Osteocyte (in vitro differentiated cells): ENCODE measurements at places on chromosomes 16 and 17. TPM values are rescaled to one million over a fixed set of nuclear protein-coding genes. Genes with fewer than 3 reads are reported as not detected.

Gene STUB1
- 109 and 116 TPM in 2 replicates for total RNA-seq

Gene KIF2B
- not detected in 2 replicates for total RNA-seq

Gene KRTAP2-2
- not detected in 2 replicates for total RNA-seq

Gene MT1E
- total RNA-seq = 37.5 and 43.6 TPM in 2 replicates

Gene CASKIN2
- 28.1 and 32.6 TPM in 2 replicates for total RNA-seq

Gene SLC13A2
- total RNA-seq = not detected in 2 replicates

Gene MNT
- total RNA-seq = 30.4 and 35.6 TPM in 2 replicates

Gene UTS2R
- not detected in 2 replicates for total RNA-seq

Gene TMIGD1
- not detected in 2 replicates for total RNA-seq

Gene NPIPA3
- total RNA-seq = 1.2 TPM in 1 of 2 replicates, not detected in the other

DNA sequence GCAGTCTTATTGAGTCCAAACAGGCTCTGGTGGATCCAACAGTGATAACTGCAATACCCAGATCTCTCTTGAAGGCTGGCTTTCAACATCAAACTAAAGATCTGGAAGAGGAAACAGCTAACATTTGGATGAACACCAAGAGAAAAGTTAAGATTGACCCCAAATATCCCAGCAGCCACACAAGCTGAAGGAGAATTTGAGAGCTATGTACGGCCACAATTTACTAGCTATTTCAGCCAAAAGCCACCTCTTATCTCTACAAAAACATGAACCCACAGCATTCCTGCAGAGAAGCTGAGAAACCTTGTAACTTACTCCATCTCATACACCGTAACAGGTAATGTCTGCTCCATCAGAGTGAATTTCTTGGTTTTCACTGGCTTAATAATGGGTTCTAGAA lies 14.3 kb downstream of the EFTUD2 start:
- no peak for DNase-seq
- no peaks in the 10 kb centered on the region for H3K27me3 ChIP-seq
- H3K4me3 ChIP-seq = no peak overlapping the region
- H3K27ac ChIP-seq = no peak overlapping the region
- no peaks in the 10 kb centered on the region for H3K4me1 ChIP-seq
- H3K36me3 ChIP-seq = peaks cover 34% of the 10 kb centered on the region

GRCh38 chr17:49557312-49558024 lies 18.2 kb upstream of the NXPH3 start:
- H3K36me3 ChIP-seq = no peaks in the 10 kb centered on the region
- no peak overlapping the region for H3K4me3 ChIP-seq
- H3K27me3 ChIP-seq = peaks cover 22% of the 10 kb centered on the region

DNA sequence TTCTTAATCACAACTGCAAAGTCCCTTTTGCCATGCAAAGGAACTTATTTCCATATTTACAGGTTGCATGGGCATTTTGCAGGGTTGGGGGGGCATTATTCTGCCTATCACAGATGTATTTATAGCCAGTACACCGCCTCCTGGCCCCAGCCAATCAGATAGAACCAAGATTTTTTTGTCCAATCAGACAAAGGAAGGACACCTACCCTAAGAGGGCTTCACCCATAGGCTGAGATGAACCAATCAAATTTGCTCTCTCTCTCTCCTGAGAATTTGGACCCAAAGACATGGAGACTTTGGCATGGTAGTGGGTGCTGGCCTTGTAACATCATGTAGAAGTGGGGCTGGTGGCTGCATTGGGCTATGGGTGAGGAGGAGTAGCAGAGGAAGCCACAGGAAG lies 3.9 kb upstream of the KCNG4 start:
- H3K27me3 ChIP-seq = peaks cover 68% of the 10 kb centered on the region
- no peak for DNase-seq
- H3K4me1 ChIP-seq = no peaks in the 10 kb centered on the region
- no peaks in the 10 kb centered on the region for H3K36me3 ChIP-seq
- H3K27ac ChIP-seq = no peak overlapping the region

GRCh38 chr16:4435337-4436067 lies 9.8 kb downstream of the DNAJA3 start:
- H3K27ac ChIP-seq = peak overlapping the region; percentile 9
- no peak overlapping the region for H3K4me3 ChIP-seq
- H3K36me3 ChIP-seq = peaks cover 22% of the 10 kb centered on the region
- H3K4me1 ChIP-seq = no peaks in the 10 kb centered on the region

- no peak overlapping the region for H3K4me3 ChIP-seq
- peaks cover 4% of the 10 kb centered on the region for H3K27me3 ChIP-seq
Measured at GRCh38 chr17:47997586-47997985, 26.7 kb downstream of the CDK5RAP3 start.

DNA sequence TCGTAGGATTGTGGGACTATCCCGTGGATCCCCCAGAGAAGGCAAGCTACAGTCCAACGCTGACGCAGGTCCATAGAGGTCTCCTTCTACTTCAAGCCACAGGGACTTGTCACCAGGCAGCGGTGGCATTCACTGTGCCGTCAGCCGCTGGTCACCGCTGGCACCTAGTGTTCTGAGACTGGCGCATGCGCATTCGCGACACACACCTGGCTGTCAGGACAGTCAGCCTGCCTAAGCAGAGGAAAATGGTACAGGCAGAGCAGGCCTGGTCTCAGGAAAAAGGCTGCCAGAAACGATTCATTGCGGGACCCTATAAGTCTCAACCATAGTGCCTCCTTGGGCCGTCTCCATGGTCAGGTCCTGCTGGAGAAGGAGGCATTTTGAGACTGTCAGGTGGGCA lies 138.0 kb upstream of the WSB1 start:
- no peaks in the 10 kb centered on the region for H3K4me1 ChIP-seq
- H3K4me3 ChIP-seq = no peak overlapping the region
- DNase-seq = peak; percentile 64
- H3K27me3 ChIP-seq = no peaks in the 10 kb centered on the region
- H3K27ac ChIP-seq = no peak overlapping the region

- DNase-seq = no peak
- H3K27ac ChIP-seq = no peak overlapping the region
- peaks cover 11% of the 10 kb centered on the region for H3K4me1 ChIP-seq
- H3K4me3 ChIP-seq = no peak overlapping the region
- H3K36me3 ChIP-seq = no peaks in the 10 kb centered on the region
Measured at GRCh38 chr16:85381738-85382592, 231.2 kb upstream of the GSE1 start.

GRCh38 chr17:37211136-37211535 lies 164.6 kb upstream of the C17orf78 start:
- peaks cover 4% of the 10 kb centered on the region for H3K36me3 ChIP-seq
- no peak overlapping the region for H3K4me3 ChIP-seq
- peaks cover 2% of the 10 kb centered on the region for H3K4me1 ChIP-seq
- no peak for DNase-seq
- H3K27ac ChIP-seq = no peak overlapping the region

DNA sequence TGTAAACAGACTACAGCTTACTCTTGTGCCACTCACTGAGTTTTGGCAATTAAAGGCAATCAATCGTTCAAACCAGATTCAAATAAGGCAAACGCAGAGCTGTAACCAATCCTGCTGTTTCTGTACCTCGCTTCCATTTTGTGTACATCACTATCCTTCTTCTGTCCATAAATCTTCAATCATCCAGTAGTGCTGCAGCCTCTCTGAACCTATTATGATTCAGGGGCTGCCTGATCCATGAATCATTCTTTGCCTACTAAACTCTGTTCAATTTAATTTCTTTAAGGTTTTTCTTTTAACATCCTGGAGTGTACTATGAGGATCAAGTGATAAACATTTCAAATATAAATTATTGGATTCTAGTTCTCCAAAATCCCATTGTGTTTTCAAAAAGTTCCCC lies 93.9 kb downstream of the CEP112 start:
- DNase-seq = no peak
- peaks cover 18% of the 10 kb centered on the region for H3K36me3 ChIP-seq
- H3K27me3 ChIP-seq = no peaks in the 10 kb centered on the region
- no peaks in the 10 kb centered on the region for H3K4me1 ChIP-seq
- H3K4me3 ChIP-seq = no peak overlapping the region

DNA sequence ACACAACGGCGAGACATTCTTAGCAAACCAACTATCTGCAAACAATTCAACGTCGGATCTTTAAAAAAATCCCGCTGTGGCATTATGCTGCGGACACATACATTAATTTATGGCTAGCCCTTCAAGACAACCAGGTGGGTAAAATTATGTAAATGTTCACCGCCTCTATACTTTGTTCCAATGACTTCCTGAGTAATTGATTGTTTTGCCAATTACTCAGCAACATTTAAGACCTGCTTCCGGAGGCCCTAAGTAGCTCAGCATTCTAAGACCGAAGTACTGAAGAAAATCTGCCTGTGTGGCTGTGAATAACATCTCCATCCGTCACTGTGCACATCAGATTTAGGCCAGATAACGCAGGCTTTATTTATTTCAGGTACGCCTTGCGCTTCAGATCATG lies 23.3 kb downstream of the QPRT start:
- H3K4me3 ChIP-seq = no peak overlapping the region
- no peak for DNase-seq
- peaks cover 4% of the 10 kb centered on the region for H3K4me1 ChIP-seq
- no peak overlapping the region for H3K27ac ChIP-seq
